ENCODE measurements at places on chromosomes 12 and 14.
A peak's percentile ranks its signal among the peaks of the same experiment; 100 is the strongest.

GRCh38 chr12:69844416-69844815, 19.4 kb downstream of the MYRFL start:
- no peak overlapping the region for H3K4me3 ChIP-seq
- peaks cover 3% of the 10 kb centered on the region for H3K27me3 ChIP-seq
- H3K4me1 ChIP-seq: no peaks in the 10 kb centered on the region
- no peak for DNase-seq
- no peak overlapping the region for H3K27ac ChIP-seq

DNA sequence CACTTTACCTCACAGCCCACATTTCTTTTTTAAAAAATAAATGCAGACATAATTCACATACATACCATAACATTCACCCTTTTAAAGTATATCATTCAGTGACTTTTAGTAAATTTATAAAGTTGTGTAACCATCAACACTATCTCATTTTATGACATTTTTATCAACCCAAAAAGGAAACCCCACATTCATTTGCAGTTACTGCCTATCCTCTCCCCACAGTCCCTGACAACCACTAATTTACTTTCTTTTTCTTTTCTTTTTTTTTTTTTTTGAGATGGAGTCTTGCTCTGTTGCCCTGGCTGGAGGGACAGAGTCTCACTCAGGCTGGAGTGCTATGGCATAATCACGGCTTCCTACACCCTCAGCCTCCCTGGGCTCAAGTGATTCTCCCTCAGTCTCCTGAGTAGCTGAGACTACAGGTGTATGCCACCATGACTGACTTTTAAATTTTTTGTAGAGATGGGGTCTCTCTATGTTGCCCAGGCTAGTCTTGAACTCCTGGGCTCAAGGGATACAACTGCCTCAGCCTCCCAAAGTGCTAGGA, 1.5 kb upstream of the EP400 start:
- peaks cover 15% of the 10 kb centered on the region for H3K36me3 ChIP-seq
- no peak for DNase-seq
- no peaks in the 10 kb centered on the region for H3K27me3 ChIP-seq
- peak overlapping the region; percentile 9 for H3K4me3 ChIP-seq

DNA sequence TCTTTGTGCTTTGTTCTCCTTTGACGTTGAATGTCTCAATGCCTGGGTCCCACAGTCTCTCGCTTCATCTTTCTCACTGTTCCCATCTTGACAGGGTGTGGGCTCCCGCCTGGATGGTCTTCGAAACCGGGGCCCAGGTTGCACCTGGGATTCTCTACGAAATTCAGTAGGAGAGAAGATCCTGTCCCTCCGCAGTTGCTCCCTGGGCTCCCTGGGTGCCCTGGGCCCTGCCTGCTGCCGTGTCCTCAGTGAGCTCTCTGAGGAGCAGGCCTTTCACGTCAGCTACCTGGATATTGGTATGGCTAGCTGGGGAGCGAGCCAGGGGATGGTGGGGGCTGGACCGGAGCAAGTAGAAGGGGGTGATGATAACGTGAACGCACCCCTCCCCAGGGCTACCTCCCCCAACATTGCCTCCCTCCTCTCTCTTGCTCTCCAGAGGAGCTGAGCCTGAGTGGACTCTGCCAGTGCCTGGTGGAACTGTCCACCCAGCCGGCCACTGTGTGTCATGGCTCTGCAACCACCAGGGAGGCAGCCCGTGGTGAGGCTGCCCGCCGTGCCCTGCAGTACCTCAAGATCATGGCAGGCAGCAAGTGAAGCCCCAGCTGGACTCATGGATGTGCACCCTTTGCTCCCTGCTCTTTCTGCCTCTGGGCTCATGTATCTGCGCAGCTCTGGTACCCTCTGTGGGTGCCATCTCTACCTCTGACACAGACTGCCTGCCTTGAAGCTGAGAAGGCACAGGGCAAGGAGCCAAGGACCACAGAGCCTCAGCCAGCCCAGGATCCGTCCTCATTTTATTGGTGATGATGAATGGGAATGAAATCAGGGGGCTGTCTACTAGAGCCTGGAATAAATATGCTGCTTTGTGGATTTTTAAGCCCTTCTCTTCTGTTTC, 1.5 kb downstream of the NPFF start:
- no peaks in the 10 kb centered on the region for H3K36me3 ChIP-seq
- H3K27me3 ChIP-seq: no peaks in the 10 kb centered on the region
- DNase-seq: no peak
- H3K4me1 ChIP-seq: peaks cover 23% of the 10 kb centered on the region

DNA sequence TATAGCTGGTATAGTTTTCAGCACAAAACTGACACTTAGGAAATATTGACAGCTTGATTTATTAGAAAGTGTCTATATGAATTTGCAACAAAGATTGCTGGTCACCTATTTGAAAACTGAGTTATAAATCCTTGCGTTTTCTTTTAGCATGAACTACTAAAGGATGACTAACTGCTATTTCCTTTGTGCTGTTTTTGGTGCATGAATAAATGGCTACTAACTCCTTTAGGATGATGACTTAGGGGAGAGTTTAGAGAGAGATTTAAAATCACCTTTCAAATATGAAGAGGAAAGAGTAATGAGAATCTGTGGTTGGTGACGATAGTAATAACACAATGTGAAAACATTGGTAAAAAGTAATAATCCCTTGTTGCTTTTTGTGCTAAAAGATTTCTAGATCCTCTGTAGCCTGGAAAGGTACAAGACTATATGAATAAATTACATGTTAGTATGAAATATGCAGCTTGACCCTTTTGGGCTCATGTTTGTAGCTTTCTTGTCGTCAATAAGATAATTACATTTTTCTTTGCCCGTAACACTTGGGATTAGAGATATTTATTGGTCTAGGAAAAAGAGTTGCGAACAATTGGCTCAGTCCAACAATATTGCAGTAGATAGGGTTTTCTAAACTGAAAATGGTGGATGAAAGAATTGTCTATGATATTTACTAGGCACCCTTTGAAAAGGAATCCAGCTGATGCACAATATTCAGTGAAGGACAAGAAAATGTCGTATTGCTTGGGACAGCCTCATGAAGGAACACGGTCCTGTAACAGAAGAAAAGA, 453.0 kb downstream of the ADAMTS20 start:
- no peak for DNase-seq
- no peak overlapping the region for H3K4me3 ChIP-seq
- H3K36me3 ChIP-seq: no peaks in the 10 kb centered on the region
- H3K27ac ChIP-seq: no peak overlapping the region
- no peaks in the 10 kb centered on the region for H3K27me3 ChIP-seq

DNA sequence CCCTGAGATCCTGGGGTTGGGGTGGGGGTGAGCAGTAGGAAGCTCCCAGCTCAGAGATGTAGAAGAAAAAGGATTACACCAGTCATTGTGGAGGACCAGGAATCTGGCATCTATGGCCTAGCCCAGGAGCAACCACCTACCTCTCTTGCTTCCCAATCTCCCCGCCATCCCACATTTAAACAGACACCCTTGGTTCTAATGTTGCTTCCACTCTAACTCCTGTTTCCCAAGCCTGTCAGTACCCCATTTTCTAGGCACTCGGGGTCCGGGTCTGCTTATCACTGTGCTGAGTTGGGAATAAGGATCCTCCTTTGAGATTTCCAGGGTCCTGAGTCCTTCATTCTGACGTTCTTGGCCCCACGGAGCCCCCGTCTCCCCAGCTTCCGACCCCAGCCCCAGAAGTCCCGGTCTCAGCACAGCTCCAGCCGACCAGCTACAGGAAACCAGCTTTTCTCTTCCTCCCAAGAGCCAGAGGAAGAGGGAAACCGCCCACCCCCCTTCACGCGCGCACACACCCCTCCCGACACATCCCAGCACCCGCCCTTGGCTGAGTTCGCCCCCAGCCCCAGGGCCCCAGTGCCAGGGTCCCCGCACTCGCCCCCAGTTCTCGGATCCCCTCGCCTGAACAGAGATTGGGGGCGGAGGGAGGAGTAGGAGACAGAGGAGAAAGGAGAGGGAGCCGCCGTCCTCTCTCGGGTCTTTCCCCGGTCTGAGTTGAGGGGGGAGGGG, 1.2 kb downstream of the ITGA5 start:
- no peaks in the 10 kb centered on the region for H3K27me3 ChIP-seq
- H3K4me1 ChIP-seq: peaks cover 54% of the 10 kb centered on the region
- peak overlapping the region; percentile 93 for H3K4me3 ChIP-seq
- peaks cover 3% of the 10 kb centered on the region for H3K36me3 ChIP-seq
- H3K27ac ChIP-seq: peak overlapping the region; percentile 91
- peak; percentile 45 for DNase-seq

- no peaks in the 10 kb centered on the region for H3K36me3 ChIP-seq
- DNase-seq: no peak
- peaks cover 7% of the 10 kb centered on the region for H3K27me3 ChIP-seq
- H3K4me1 ChIP-seq: no peaks in the 10 kb centered on the region
- H3K27ac ChIP-seq: no peak overlapping the region
- H3K4me3 ChIP-seq: no peak overlapping the region
These were observed 98.1 kb downstream of the GAS2L3 start for GRCh38 chr12:100671396-100672074.

DNA sequence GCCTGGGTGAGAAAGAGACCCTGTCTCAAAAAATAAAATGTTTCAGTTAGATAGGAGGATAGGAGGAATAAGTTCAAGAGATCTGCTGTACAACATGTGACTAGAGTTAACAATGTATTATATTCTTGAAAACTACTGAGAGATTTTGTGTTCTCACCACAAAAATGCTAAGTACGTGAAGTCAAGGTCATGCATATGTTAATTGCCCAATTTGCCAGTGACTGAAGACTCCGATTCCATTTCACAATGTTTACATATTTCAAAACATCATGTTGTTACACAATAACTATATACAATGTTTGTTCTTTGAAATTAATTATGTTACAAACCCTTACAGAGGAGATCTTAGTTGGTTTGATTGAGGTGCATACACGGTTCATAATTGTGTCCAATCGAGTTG, 52.1 kb downstream of the SLC15A4 start:
- H3K27me3 ChIP-seq: peaks cover 2% of the 10 kb centered on the region
- no peaks in the 10 kb centered on the region for H3K36me3 ChIP-seq
- H3K4me3 ChIP-seq: no peak overlapping the region

DNA sequence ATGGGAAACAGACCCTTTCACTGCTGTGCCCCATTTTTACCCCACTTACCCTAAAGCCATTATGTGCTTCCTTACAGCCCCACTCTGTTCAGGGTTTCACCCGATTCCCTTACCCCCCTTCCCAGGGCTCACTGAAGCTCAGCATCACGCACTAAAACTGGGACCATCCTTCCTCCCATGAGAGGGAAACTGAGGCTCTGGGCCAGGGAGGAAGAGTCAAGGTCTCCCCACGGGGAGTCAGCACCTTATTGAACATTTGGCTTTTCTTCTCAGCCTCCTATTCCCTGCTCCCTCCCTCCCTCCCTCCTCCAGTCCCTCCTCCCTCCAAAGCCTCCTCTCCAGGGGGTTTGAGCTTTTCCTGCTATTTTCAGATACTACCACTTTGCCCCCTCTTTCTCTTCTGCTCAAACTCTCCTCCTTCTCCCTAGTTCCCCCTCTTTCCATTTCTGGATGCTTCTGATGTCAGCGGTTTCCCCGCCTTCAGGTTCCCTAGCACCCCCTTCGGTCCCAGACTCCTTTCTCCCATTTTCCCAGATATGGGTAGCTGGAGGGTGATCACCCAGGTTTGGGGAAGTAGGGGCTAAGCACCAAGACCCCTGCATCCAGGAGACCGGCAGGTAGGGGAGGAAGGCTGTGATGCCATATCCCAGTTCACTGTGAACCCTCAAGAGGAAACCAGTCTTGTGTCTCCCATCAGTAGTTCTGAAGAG, 960 bp downstream of the GPR162 start:
- H3K36me3 ChIP-seq: peaks cover 14% of the 10 kb centered on the region
- DNase-seq: no peak
- no peak overlapping the region for H3K4me3 ChIP-seq
- peaks cover 18% of the 10 kb centered on the region for H3K4me1 ChIP-seq
- H3K27ac ChIP-seq: no peak overlapping the region
- peaks cover 19% of the 10 kb centered on the region for H3K27me3 ChIP-seq

DNA sequence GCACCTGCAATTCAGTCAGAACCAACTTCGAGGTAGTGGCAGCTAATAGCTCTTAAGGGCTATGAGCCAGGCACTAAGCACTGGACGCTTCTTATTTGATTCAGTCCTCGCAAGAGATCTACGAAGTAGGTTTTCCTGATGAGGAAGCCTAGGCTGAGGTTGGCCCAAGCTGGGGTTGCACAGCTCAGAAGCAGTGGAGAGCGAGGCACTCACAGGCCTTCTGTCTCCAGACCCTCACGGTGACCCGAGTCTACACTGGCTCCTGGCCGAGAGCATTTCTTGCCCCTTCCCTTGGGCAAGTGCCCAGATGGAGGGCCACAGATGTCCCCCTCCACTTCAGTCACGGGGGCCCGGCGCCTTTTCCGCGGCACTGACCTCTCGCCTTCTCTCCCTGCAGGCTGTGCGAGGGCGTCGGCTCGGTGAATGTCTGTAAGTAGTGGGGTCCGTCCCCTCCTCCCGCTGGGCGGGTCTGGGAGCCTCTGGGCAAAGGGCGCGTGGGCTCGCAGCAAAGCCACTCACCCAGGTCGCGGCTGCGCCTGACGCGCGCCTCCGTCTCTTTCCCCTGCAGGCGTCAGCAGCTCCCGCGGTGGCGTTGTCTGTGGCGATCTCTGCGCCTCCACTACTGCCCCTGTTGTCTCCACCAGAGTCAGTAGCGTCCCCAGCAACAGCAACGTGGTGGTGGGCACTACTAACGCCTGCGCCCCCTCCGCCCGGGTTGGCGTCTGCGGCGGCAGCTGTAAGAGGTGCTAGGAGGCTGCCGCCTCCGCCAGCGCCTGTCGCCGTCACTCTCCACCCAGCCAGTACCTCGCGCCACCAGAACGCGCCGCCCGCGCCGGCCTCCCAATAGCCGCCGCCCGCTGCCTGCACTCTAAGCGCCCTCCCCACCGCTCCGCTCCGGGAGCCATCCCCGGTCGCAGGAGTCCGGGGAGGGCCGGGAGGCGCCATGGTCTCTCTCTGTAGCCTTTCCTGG, 13.1 kb downstream of the KRT83 start:
- no peak overlapping the region for H3K27ac ChIP-seq
- peak overlapping the region; percentile 47 for H3K4me3 ChIP-seq
- H3K4me1 ChIP-seq: peaks cover 16% of the 10 kb centered on the region
- peak; percentile 62 for DNase-seq
- peaks cover 50% of the 10 kb centered on the region for H3K27me3 ChIP-seq
- no peaks in the 10 kb centered on the region for H3K36me3 ChIP-seq

DNA sequence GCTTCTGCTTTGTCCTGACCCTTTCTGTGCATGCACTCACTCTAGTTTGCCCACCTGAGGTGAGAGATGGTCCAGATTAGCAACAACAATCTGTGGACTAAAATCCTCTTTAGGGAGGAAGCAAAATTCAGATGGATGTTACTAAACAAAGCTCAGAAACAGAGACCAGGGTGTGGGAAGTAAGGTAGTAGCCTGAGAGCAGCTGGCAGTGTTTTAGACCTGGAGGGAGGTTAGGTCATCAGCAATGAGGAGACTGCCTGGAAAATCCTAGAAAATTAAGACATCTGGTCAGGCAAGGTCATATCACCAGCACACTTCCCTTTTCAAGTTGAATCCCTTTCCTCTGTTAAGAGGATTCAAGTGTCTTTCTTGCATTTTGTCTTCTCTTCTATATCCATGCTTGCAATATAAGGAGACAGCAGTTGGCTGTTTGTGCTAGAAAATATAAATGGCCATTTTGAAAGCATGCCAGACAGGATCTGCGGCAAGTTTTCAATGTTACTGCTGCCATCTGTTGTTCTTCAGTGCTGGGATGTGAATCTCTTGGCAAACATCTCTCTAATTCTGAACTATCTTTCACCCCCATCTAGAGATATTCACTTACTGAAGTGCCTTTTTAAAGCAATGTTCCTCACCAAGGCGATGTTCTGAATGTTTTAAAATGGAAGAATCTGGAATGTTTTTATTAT, 266.4 kb downstream of the NAV3 start:
- no peaks in the 10 kb centered on the region for H3K36me3 ChIP-seq
- no peaks in the 10 kb centered on the region for H3K27me3 ChIP-seq
- H3K27ac ChIP-seq: no peak overlapping the region
- H3K4me3 ChIP-seq: no peak overlapping the region
- no peaks in the 10 kb centered on the region for H3K4me1 ChIP-seq
- no peak for DNase-seq
